Ascending aorta (tissue), 2 donors: ENCODE measurements at places on chromosomes 1 and 21.

- no peak for DNase-seq
These were observed 1.5 kb downstream of the ZNF684 start for GRCh38 chr1:40532844-40533424.

DNA sequence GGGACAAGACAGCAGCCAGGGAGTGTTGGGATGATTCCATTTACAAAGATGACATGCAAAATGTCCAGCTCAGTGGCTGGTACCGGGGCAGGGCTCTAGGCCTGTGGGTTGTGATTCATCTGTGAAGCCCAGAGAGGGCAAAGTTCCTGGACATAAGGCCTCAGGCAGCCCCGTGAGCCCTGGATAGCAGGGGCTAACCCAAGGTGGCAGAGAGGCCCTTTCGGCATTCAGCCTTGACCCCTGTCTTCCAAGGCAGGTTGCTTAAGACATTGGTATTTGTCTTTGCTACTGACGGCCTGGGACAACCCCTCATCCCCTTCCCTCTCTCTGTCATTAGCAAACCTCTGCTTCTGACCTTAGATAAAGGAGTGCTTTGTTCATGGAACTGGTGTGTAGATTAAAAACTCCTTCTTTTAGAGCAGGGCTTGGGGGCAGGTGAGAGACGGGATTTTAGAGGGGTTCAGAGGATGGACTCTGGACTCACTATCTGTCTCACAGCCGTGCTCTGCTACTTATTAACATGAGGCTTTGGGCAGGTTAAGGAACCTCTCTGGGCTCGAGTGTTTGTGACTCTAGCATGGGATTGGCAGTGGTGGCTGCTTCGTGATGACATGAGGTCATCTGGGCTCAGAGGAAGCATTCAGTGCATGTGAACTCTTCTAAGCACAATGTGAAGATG is 36.3 kb downstream of the TMEM51 start:
- DNase-seq: no peak

DNA sequence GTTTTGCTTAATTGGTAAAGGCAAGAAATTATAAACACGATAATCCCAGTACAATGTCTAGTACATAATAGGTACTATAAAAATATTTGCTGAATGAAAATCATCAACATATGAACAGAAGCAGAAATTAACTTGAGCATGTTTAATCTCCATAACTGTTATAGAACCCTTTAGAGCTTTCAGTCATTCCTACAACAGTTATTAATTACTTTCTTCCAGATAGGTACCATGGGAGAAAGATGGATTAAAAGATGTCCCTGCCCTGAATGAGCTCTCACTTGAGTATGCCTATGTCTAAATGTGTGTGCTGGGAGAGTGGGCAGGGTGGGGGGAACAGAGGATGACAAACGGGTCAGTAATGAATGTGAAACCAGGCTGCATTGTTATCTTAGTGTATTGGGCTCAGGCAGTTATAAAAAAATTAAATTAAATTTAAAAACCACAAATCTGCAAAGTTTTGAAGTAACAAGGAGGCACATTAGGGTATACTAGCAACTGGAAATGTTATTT is 2.4 kb downstream of the EPS15 start:
- DNase-seq: no peak

GRCh38 chr21:40840401-40841125 is 6.4 kb downstream of the DSCAM start:
- DNase-seq: no peak

DNA sequence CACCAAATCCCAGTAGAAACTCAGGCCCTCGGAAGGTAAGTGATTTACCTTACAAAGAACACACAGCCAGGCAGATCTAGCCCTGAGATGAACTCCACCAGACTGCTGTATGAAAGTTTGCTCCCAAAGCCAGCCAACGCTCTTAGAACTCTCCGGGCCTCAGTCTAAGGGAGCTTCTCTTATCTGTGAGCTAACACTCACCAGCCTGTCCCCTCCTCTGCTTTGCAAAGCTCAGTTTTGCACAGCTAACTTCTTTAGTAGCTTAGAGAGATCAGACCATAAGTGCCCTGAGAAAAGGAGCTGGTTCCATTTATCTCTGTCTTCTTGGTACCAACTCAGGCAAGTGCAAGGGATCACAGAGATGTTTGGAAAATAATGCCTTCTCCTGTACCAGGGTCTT is 195.8 kb upstream of the JUN start:
- no peak for DNase-seq

GRCh38 chr1:201636097-201636496 is 97.2 kb downstream of the NAV1 start:
- DNase-seq: no peak

DNA sequence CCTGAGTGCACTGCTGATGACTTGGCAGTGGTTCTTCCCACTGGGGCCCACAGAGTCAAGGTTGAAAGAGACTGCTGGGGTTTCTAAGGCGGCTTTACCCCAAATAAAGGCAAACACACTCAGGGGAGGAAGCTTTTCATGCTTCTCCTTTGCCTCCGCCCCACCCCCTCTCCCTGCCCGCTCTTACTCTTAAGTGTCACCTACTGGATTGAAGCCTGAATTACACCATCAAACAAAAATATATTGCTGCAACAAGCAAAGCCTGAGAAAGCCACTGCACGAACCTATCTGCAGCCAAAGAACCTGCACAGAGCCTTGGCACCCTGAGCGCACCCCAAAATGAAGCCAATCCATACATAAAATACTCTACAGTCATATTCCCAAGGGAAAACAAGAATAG is 63.1 kb downstream of the PTGFR start:
- DNase-seq: no peak

DNA sequence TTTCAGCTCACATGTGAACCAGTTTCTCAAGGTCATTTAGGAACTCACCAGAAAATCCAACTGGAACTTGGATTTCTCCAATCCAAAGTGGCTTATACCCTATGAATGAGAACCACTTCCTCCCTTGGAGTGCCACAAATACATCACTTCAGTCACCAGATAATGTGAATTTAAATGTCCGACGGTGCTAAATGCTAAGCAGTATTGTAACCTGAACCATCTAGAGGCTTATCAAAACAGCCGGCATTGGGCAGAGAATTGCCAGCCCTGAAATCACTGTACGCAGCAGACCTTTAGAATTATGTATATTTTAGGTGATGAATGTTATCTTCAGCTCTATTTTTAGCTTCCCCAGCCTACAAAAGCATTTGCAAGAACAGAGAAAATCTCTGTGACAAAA is 76.8 kb upstream of the COX20 start:
- no peak for DNase-seq

DNA sequence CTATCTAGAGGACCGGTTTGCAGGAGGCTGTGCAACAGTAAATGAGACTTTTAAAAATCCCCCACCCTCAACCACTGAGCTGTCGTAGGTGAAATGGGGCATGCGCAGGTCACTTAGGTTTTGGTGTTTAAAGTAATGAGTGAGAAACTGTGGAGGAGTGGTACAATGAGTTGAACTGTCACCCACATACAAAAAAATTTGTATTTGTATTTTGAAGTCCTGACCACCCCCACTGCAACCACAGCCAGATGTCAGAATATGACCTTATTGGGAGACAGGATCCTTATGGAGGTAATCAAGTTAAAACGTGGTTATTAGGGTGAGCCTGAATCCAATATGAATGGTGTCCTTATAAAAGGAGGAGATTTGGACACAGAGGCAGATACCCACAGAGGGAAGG is 1.6 kb upstream of the IRF6 start:
- no peak for DNase-seq

GRCh38 chr1:109024646-109025045 is 17.3 kb downstream of the WDR47 start:
- no peak for DNase-seq

GRCh38 chr1:187041104-187041503 is 212.4 kb downstream of the PLA2G4A start:
- no peak for DNase-seq

GRCh38 chr1:117563492-117563875 is 42.4 kb upstream of the TENT5C start:
- DNase-seq: no peak

DNA sequence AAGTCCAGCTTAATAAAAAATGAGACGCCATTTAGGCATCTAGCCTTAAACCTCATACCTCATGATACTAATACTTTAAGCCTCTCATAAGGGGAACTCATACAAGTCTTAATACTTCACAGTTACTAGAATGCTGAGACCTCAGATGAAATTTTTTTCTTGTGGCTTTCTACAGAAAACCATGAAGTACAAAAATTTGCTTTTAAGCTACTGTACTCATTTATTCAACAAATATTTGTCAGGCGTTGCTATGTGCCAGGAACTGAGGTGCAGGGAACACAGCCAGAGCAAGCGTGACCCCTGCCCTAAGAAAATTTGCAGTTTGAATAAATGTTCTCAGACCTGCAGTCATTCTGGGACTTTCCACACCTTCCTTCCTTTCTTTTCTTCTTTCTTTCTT is 150.6 kb downstream of the MRPL39 start:
- DNase-seq: no peak

DNA sequence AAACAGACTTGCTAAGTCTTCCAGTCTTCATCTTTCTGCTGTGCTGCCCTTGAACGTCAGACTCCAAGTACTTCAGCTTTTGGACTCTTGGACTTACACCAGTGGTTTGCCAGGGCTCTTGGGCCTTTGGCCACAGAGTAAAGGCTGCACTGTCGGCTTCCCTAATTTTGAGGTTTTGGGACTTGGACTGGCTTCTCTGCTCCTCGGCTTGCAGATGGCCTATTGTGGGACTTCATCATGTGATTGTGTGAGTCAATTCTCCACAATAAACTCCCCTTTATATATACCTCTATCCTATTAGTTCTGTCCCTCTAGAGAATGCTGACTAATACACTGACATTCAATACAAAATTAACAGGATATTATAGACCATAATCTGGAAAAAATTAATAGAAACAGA is 628.1 kb downstream of the PLPP3 start:
- no peak for DNase-seq

- DNase-seq: no peak
These were observed 7.4 kb downstream of the SPRR5 start for GRCh38 chr1:152954436-152954835.

- no peak for DNase-seq
These were observed 388.7 kb downstream of the PTPRU start for GRCh38 chr1:29625084-29625420.

- peak; percentile 73 for DNase-seq
These were observed 42.8 kb downstream of the ACP6 start for GRCh38 chr1:147627435-147628110.

- DNase-seq: no peak
These were observed 4.6 kb downstream of the PNRC2 start for GRCh38 chr1:23964235-23964668.

- DNase-seq: no peak
These were observed 143.7 kb downstream of the NEK7 start for GRCh38 chr1:198300451-198300850.
